Putamen (tissue), 1 donor: ENCODE measurements at places on chromosomes 6 and 20.

DNA sequence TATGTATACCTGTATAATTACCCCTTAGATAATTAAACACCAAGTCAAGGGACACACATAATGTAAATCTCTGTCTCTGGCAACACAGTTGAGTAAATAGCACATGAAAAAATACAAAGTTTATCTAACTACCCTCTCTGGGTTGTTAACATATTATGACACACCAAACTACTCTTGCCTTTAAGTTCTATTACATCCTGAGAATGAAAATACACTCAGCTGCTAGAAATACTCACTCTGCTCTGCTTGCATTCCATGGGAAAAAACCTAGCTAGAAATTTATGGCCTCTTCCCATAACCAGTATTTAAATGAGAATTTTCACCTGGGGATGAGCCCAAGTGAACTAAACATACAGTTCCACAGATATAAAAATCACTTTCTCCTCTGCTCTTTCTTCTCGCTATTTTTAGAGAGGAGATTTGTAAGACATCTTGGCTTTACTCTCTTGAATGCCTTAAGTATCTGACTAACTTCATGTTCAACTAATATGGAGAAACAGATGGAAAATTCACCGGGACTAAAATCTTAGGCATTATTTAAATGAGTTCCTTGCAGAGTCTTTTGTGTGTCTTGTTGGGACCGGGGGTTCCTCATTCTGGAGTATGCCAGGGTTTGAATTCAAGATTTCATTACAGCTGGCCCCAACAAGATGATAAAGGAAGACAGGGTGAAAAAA is 140.9 kb downstream of the GJA10 start:
- DNase-seq, result no peak

DNA sequence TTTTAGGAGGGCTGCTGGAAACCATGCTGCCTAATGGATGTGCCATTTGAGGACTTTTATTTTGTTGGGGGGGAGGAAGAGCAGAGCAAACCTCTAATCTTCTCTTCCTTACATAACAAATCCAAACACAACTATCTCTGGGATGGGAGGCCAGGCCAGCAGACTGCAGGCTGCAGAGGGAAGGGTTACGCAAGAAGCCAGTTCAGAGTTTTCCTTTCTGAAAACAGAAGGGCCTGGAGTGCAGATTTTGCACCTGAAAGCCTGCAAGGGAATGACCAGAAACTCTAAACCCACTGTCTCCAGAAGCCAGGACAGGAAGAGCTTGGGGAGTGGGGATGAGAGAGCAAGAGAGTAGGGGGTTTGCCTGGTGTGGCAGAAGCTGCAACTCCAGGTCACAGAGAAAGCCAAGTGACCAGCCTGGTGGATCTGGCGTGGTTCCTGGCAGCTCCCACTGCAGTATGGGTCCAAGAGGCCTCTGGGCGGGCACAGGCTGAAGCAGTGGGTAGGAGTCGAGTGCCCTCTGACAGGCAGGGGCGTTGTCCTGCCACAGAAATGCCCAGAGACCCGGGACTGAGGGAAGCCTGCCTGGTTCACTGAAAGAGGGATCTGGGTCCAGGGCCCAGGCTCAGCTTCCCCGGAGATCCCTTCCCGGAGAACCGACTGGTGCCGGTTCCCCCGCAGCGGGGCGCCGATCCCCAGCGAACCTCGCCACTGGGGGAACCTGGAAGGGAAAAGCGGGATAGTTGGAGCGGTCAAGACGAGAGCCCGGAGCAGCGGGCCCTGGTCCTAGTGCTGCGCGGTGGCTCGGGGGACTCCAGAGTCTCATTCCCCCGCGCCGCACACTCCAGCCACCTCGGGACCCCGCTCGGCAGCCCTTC is 6.7 kb downstream of the MAFB start:
- DNase-seq, result no peak

GRCh38 chr20:38748861-38749149 is 545 bp downstream of the ACTR5 start:
- no peak for DNase-seq

DNA sequence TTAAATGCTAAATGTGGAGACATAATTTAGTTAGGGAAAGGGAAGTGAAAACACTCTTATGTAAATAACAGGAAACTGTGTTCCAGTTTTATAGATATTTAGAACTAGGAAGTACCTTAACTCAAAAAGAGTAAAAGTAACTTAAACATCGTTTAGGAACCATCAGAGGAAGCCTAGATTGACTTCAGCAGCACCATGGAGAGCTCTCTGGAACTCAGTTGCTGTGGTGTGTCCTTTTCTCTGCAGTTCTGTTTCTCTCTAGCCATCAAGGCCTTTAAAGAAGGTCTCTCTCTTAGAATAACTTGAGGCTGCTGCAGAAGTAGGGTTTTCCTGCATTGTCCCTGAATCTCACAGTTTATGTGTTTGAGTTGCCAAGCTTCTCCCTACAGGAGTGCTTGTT is 26.9 kb downstream of the CLVS2 start:
- DNase-seq, result no peak

- DNase-seq, result no peak
Measured at GRCh38 chr20:47680804-47681529, 104.3 kb downstream of the SULF2 start.

- DNase-seq, result no peak
Measured at GRCh38 chr20:36298061-36298460, 8.1 kb upstream of the DLGAP4 start.

DNA sequence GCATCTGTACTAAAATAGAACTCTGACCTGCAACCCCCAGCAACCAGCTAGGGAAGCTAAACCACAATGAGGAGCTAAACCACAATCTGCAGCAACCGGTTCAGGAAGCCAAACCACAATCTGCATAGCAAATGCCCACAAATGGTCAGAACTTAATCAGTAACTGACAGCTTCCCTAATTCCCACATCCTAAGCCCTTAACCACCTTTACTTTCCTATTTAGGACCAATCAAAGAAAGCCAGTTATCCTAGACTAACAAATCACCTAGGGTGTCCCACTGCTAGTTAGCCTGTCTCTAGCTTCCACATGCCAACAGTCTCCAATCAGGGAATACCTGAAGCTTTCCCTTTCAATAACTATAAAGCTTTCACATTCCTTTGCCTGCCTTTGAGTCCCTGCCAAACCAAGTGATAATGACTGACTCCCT is 424.6 kb upstream of the PTCHD4 start:
- DNase-seq, result no peak

GRCh38 chr20:62925420-62926228 is 681 bp downstream of the DIDO1 start:
- DNase-seq, result no peak

- no peak for DNase-seq
Measured at GRCh38 chr6:42104804-42105125, 37.7 kb downstream of the C6orf132 start.

GRCh38 chr6:12012038-12012557 is at the start of gene HIVEP1:
HIVEP1 (plus strand) TSS chr6:12012312; CDS start chr6:12015629, 3,317 bp downstream.
- DNase-seq, result no peak

GRCh38 chr20:9040863-9041524 is 27.9 kb upstream of the PLCB4 start:
- no peak for DNase-seq

DNA sequence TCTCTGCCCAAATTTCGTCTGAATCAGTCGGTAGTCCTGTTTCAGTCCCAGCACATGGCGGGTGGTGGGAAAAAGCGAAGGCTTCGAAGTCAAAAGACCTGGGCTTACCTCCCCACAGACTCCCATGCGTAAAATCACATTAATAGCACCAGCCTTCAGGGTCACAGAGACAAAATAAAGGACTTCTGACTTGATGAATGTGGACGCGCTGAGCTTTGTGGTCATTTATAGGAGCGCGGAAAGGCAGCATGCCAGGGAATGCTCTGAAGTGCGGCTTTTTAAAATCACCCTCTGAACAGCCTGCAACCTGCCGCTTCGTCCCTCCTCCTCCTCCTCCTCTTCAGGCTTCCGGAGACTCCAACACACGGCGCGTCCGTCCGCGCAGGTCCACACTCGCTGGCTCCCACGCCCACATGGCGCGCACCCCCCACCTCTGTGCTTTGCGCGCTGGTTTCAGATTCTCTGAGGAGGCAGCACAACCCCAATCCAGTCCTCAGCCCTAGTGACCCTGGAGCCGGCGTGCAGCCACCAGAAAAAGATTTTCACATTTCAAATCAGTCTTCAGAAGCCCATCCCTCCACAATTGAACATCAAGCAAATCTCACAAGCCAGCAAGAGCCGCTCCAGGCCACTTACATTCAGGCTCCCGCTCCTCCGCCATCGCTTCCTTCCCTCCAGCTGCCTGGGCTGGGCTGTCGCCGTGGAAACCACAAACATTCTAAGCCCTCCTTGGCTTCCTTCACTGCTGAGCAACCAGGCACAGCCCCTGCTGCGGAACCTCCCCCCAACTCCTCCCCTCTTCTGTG is at the start of gene C6orf118:
Gene C6orf118 (minus strand): TSS at position 680 of the 806 bp plus-strand sequence. CDS start 19 bp downstream, at position 661.
- DNase-seq, result peak; percentile 39

DNA sequence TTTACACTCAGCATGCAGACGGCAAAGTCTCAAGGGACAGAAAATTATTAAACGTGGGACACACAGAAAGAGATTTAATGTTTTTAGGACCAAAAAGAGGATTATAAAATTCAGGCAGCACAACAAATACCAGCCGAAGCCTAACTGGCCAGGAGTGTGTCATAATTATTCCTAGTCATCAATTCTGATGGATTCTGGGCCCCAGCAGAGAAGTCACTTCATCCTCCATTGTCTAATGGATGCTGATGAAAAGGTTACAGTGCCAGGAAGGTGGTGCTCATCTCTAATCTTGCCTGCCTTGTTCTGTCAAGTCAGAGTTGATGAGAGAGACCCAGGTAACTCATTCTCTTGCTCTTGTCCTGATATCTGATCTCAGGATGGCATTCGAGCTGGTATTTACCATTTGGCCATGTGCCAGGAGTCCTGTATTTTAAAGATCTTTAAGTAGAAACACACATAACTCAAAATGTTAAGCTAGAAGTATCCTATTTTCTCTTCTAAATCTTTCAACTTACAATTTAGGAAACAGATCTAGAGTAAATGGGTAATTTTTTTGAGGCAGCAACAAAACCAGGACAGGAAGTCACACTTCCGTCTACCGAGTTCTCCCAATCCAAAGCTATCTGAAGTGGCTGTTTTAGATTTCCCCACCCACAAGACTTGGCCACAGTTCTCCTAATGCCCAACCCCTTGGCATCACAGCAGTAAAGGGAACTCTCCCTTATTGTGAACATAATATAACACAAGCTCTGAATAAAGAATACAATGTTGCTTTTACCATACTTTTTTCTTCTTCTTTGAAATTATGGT is 50.0 kb downstream of the ADAT2 start:
- DNase-seq, result no peak

DNA sequence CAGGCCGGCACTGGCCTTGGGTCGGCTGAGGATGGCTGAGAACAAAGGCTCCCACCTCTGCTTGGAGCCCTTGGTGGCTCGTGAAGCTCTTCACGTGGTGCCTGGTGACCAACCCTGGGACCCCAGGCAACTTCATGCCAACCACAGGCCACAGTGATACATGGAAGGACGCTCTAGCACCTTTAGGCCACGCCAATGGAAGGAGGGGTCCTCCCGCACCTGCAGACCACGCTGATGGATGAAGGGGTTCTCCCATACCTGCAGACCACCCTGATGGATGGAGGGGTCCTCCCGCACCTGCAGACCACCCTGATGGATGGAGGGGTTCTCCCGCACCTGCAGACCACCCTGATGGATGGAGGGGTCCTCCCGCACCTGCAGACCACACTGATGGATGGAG is 62.5 kb downstream of the ERMARD start:
- no peak for DNase-seq

GRCh38 chr6:134797400-134798113 is 152.3 kb downstream of the ALDH8A1 start:
- no peak for DNase-seq

- no peak for DNase-seq
Measured at GRCh38 chr20:37407019-37407566, 61.2 kb downstream of the SRC start.

DNA sequence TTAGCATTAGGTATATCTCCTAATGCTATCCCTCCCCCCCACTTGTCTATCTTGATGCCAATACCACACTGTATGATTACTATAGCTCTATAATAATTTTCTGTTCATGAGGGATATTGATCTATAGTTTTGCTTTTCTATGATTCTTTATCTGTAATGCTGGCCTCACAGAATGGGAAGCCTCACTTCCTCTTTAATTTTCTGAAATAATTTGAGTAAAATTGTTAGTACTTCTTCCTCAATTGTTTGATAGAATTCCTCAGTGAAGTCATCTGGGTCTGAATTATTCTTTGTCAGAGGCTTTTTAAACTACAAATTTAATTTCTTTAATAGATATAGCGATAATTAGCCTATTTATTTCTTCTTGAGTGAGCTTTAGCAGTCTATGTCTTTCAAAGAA is 31.2 kb downstream of the SIRPD start:
- DNase-seq, result no peak

DNA sequence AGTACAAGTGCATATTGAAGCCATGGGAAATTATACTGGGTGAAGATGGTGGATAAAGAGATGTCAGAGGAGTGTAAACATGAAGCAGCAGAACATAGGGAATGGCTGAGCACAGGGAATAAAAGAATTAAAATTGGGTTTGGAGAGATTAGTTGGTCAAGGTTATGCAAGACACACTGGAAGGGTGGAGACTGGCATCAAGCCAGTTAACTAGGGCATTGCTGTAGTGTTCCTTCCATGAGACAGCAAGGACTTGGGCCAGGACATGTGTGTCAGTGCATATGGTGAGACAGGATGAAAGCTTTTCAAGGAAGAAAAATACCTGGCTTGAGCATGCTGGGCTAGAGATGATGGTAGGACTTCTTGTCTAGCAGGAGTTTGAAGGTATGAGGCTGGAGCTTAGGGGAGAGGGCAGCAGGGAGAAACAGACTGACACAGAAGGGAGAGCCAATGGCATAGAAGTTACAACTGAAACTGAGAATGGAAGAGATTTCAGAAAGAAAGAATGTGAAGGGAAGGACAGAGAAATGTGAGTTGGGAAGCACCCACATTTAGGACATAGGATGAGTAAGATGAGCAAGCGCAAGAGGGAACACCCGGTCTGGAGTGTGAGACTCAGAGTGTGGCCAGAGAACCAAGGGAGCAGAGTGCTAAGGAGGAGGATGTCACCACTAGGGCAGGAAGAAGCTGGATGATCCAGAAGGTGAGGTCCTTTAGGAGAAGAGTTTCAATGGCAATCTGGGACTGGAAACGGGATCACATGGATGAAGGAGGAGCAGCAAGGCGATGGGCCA is 14.5 kb upstream of the TMEM170B start:
- no peak for DNase-seq

GRCh38 chr20:61429458-61430227 is 177.6 kb downstream of the CDH4 start:
- no peak for DNase-seq

- peak; percentile 26 for DNase-seq
Measured at GRCh38 chr6:108622641-108623298, 62.1 kb downstream of the FOXO3 start.
